ENCODE measurements at places on chromosomes 12 and 14.

- no peak for DNase-seq
Observed at GRCh38 chr12:52655251-52655650, 3.2 kb upstream of the KRT2 start.

DNA sequence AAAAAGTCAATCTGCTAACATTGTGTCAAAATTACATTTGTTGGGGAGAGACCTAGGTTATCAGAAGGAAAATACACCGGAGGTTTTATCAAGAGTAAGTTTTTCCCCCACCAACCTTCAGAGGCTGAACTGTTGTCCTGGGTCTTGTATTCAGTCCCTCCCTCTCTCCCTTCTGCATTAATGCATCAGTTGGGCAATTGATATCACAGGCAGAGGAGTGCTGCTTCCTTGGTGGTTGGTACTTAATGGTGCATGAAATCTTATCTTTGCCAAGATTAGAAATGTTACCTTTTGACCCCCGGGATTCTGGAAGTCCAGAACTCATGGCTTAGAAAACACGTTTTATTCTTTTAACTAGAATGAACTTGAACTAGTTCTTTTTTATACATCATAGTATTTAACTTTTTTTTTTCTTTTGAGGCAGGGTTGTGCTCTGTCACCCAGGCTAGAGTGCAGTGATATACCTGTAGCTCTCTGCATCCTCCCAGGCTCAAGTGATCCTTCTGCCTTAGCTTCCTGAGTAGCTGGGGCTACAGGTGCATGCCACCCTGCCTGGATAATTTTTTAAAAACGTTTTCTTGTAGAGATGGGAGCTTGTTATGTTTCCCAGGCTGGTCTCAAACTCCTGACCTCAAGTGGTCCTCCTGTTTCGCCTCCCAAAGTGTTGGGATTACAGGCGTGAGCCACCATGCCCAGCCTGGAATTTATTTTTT is 4.9 kb downstream of the PCBP2 start:
- no peak for DNase-seq

- DNase-seq: no peak
Observed at GRCh38 chr12:67594888-67595287, 53.7 kb upstream of the DYRK2 start.

- DNase-seq: no peak
Observed at GRCh38 chr12:115013236-115013981, 329.4 kb upstream of the TBX3 start.

DNA sequence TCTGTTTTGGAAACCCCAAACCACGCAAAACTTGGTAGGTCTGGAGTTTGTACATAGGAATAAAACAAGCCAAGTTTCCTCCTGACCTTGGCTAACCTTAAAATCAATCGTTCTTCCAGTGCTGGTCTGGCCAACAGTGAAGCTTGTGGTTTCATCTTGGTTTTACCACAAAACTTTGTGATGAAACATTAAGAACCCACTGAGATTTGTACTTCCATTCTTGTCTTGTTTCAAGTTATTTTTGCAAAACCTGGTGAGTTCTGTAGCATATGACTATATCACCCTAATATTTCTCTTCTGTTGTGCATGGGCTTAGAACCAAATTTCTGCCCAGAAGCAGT is 26.4 kb downstream of the SIX1 start:
- no peak for DNase-seq

- no peak for DNase-seq
Observed at GRCh38 chr12:95546491-95546813, 4.8 kb downstream of the USP44 start.

DNA sequence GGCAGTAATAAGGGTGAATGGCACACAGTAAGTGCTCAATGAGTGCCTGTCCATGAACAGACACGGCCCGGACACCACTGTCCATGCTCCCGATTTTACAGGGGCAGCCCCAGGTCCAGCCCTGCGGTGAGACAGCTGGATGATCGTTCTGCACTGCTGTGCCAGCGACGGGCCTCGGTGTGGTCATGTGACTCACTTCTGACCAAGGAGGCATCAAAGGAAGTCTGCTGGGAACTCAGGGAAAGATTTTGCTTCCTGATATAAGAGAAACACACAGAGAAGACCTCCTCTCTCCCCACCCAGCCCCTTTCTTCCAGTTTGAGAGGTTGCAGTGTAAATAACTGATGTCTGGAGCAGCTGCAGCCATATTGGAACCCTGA is 126.6 kb downstream of the SCARB1 start:
- no peak for DNase-seq

DNA sequence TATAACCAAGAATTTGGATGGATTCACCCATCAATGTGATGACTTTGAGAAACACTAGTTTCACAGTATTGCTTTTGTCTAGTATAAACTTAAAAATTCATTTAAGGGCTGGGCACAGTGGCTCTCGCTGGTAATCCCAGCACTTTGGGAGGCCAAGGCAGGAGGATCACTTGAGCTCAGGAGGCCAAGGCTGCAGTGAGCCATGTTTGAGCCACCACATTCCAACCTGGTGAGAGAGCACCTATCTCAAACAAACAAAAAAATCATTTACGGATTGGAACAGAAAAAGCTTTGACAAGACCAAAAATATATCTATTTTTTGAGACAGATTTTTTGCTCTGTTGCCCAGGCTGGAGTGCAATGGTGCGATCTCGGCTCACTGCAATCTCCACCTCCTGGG is 27.5 kb downstream of the GNS start:
- no peak for DNase-seq

DNA sequence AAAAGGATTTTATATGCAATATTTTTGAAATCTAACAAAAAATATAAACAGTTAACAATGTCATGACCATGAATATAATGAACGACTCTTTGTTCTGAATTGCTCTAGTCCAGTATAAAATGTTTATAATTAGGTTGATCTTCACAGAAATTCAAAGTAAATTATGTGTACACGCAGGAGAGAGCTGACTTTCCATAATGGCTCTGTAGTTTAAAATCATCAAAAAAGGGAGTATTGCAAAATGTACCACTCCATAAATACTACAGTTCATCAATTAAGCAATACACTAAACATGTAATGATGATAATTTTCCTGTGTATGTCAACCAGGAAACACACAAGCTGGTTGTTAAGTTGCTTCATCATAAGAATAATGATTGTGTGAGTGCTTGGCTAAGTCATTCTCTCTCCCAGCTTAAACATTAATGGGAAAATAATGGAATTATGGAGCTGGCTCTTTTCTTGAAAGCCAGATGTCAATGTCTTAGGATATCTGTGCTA is 189.5 kb upstream of the PLEKHG7 start:
- DNase-seq: no peak

DNA sequence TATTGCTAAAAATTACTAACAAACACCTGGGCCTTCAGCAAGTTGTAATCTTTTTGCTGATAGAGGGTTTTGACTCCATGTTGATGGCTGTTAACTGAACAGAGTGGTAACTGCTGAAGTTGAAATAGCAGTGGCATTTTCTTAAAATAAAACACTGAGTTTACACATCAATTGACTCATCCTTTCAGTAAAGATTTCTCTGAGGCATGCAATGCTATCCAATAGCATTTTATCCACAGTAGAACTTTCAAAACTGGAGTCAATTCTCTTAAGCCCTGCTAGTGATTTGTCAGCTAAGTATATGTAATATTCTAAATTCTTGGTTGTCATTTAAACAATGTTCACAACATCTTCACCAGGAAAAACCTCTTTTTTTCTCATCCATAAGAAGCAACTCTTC is 59.5 kb downstream of the CMAS start:
- DNase-seq: no peak

DNA sequence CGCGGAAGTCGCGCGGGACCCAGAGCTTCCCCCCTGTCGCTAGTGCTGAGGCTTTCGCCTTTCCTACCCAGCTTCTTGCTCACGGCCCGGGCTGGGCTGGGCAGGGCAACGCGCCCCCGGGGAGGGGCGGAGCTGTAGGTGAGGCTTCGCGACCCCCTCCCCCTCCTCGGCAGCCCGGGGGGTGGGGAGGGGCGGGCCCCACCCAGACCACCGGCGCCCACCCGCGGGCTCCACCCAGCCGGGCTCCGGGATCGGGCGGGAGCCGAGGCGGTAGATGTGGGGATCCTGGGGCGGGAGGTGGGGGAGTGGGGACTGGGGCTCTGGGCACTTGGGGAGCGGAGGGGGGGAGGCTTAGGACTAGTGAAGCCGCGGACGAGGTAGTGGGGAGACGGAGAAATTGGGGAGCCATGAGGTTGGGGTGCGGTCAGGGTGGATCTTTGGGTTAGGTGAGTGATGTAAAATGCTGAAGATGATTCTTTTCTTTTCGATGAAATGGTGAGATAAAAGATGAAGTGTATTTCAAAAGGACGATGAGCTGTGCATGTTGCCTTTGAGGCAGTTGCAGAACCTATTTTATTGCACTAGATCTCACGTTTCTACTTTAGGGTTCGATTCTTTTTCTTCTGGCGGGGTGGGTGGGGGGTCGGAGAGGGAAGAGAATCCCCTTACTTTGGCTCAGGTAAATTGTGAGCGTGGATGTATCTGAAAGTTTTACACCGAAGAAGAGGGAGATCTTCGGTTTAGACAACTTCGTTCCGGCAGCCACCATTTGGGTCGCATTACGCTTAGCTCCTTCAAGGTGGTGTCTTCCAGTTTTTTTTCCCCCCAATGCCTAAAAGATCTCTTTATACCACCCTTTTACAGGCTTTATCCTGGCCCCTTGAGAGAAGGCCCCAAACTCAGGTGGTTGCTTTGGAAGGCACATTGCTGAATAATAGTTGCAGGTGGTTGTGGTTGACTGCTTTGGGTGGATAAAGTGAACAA is 619 bp downstream of the ERC1 start:
- no peak for DNase-seq
